Heart left ventricle (tissue), 16 donors: ENCODE measurements at places on chromosomes 3 and 15. TPM values are rescaled to one million over a fixed set of nuclear protein-coding genes. Genes with fewer than 3 reads are reported as not detected.

Gene GNL3
- 35.5 TPM for total RNA-seq

Gene CEP152
- 3.0 TPM for total RNA-seq

Gene PLSCR5
- not detected for total RNA-seq

Gene RTP3
- total RNA-seq: not detected

Gene SLC12A1
- total RNA-seq: not detected

Gene FEZF2
- not detected for total RNA-seq

Gene WDR53
- total RNA-seq: 6.0 TPM

Gene CIDEC
- 15.4 TPM for total RNA-seq

Gene MOBP
- total RNA-seq: not detected
